Thoracic aorta (tissue), 2 donors: ENCODE measurements at places on chromosomes 2 and 18. TPM values are rescaled to one million over a fixed set of nuclear protein-coding genes. Genes with fewer than 3 reads are reported as not detected.

- no peak for DNase-seq
Measured at GRCh38 chr18:22279741-22280452, 110.5 kb downstream of the GATA6 start.

- DNase-seq, result no peak
Measured at GRCh38 chr2:96893289-96894150, 23.6 kb upstream of the SEMA4C start.

DNA sequence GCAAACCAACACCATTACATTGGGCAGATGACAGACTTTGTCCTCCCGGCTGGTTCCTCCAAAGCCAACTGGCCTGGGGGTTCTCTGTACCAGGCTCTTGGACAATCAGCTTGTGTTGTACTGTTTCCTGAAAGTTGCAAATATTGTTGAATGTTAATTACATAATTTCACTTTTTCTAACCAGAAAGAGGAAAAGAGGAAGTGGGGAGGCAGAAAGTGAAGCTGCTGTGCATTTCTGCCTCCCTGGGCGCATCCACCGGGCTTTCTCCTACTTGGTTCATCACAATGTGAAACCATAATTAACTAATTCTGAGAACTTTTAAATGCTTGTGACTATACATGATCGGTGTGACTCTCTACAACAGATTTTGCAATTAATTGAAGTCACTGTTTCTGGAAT lies 10.1 kb downstream of the TWIST2 start:
- no peak for DNase-seq

DNA sequence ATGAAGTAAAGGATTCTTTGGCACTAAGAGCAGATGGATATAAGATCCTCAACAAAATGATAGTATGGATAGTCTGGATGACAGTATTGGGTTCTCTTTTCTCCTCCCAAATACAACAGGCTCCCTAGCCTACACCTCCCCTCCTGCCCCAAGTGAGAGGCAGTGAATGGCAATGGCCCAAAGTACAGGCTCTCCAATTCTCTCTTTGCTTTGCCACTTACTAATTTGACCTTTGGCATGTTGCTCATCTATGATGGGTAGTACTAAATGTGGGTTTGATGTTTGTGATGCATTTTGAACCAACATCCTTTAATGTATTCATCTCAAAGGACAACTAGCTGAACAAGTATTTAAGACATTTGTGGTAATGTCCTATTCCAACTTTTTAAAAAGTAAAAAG lies 65.9 kb downstream of the EIF5B start:
- no peak for DNase-seq

DNA sequence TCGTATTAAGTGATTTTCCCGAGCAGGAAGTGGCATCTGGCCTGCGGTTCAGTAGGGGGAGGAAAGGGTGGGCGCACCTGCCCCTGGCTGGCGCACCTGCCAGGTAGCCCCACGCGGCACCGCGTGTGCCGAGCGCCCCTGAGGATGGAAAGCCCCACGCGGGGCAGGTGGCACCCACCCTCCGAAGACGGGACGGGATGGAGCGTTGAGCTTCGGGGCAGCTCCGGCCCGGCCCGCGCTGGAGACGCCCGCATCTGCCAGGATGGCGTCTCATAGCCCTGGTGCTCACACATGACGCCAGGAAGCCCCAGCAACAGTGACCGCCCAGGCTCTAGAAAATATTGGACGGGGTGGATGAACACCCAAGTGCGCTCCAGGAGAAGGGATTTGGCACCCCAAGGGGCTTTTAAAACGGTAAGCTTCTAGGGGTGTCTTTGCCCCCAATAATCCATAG lies 2.5 kb upstream of the NFATC1 start:
- DNase-seq, result no peak

- DNase-seq, result no peak
Measured at GRCh38 chr2:3823748-3824147, 120.4 kb downstream of the DCDC2C start.

- no peak for DNase-seq
Measured at GRCh38 chr2:161004379-161004778, 155.8 kb upstream of the TANK start.

- no peak for DNase-seq
Measured at GRCh38 chr2:46537046-46537445, 57.7 kb downstream of the TMEM247 start.

DNA sequence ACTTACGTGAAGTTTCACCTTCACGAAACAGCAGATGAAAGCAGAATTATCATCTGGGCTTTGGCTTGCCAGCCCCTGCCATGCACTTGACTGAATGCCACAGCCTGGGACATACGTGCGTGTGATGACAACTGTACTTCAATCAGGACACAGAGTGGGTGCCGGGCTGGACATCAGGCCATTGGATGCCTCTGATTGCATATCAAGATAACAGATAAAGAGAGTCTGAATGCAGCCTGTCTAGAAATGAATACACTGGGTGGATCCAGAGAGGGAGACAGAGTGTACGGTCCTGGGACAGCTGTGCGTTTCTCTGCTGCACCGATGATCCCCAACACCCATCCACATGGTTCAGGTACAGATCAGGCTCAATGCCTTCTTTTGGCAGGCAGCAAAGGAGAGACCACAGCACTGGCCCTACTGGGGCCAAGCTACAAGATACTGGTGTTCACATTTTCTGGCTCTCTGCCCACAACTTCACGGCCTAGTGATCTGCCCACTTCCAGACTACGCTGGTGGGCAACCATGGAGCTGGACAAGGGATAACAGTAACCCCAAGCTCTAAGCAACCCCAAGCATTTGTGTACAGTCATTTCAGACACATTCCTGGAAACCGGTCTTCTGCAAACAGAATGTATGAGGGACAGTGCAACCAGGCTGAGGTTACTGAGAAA lies 35.6 kb downstream of the FBLN7 start:
- no peak for DNase-seq

DNA sequence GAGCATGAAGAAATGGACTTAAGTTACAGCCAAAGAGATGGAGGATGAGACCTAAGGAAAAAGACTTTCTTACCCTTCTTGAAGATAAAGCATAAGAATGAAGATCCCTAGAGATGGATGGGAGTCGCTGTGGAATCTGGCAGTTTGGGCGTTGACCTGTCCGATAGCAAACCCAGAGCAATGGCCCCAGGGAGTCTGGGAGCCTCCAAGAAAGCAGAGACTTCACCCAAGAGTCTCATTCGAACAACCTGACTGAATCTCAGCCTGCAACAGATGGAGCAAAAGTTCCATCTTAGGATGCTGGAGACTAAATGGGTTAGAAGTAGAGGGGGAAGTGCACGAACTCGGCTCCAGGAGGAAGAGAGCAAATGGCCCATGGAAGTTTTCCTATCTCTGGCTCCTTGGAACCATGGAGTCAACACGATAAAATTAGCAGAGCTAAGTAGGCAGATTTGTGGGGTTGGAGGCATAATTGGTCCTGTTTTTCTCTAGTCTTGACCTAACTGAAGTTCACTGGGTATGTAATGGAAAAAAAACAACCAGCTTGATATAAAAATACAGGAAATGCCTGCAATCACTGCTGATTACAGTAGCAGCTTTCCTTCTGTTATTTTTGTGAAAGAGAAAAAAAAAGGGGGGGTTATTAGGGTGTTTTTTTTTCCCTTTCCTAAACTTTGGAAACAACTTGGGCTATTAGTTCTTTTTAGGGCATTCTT lies 178.4 kb upstream of the EPAS1 start:
- no peak for DNase-seq

- DNase-seq, result no peak
Measured at GRCh38 chr2:241363426-241363825, 7.3 kb downstream of the FARP2 start.

- peak; percentile 13 for DNase-seq
Measured at GRCh38 chr18:34977838-34978532, 63.2 kb upstream of the MAPRE2 start.

- DNase-seq, result no peak
Measured at GRCh38 chr2:1480671-1481076, 67.4 kb downstream of the TPO start.

GRCh38 chr2:142952793-142953494 lies 75.5 kb downstream of the KYNU start:
- no peak for DNase-seq

- peak; percentile 3 for DNase-seq
Measured at GRCh38 chr2:12884713-12885282, 168.1 kb downstream of the TRIB2 start.

DNA sequence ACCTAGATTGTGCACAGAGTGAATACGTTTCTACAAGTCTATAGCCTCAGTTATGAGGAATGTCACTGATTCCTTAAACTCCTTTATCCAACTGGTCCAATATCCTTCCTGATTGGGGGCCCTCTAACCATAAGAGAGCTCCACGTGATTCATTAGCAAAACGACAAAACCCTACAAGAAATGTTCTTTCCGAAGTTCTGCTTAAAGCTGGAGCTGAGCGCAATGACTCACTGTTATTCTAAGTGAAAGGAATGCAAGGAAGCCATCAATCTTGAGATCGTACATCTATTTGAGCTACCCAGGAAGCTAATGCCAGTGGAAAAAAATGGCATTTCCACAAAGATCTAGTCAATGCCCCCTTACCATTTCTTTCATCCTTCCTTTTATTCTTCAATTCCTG lies 354.9 kb upstream of the CDH20 start:
- DNase-seq, result no peak

- DNase-seq, result no peak
Measured at GRCh38 chr2:120357768-120358167, 11.8 kb downstream of the INHBB start.

DNA sequence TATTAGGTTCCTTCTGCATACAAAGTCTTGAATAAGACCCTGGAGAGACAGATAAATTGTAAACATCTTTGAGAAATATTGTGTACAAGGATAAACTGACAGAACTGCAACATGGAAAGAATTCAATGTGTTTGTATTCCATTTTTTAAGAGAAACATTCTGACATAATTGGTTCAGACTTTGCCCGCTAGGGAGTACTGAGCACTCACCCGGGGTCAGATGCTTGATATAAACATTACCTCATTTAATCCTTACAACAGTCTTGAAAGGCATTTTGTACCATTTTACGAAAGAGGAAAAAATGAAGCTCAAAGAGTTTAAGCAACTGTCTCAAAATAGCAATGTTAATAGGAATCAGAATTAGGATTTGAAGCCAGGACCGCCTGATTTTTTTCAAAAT lies 416.7 kb upstream of the CRIM1 start:
- no peak for DNase-seq

DNA sequence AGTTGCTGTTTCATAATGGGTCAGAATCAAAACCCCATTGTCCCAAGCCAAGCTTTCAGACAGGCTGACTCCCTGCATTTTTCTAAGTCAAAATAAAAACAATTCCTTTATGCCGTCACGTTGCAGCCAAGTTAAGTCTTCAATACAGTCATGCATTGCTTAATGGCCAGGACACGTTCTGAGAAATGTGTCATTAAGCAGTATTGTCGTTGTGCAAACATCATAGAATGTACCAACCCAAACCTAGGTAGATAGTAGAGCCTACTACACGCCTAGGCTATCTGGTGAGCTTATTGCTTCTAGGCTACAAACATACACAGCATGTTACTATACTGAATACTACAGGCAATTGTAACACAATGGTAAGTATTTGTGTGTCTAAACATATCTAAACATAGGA lies 160.4 kb upstream of the FOSL2 start:
- DNase-seq, result no peak

- DNase-seq, result no peak
Measured at GRCh38 chr2:149767516-149767974, 180.0 kb upstream of the MMADHC start.

GRCh38 chr2:98903767-98904485 lies 32.1 kb downstream of the CRACDL start:
- no peak for DNase-seq

- DNase-seq, result no peak
Measured at GRCh38 chr18:23539911-23540525, 36.7 kb downstream of the RMC1 start.

DNA sequence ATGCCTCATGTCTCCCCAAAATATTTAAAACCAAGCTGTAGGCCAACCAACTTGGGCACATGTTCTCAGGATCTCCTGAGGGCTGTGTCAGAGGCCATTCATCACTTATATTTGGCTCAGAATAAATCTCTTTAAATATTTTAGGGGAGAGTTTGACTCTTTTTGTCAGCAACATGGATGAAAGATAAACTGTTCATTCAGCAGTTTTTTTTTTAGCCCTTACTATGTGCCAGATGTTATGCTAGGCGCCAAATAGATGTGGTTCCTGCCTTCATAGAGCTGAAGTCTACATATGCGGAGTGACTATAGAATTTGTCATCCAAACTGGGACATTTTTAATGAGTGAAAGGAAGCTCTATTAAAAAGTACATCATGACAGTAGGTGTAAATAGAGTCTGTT lies 42.5 kb upstream of the TWSG1 start:
- no peak for DNase-seq

DNA sequence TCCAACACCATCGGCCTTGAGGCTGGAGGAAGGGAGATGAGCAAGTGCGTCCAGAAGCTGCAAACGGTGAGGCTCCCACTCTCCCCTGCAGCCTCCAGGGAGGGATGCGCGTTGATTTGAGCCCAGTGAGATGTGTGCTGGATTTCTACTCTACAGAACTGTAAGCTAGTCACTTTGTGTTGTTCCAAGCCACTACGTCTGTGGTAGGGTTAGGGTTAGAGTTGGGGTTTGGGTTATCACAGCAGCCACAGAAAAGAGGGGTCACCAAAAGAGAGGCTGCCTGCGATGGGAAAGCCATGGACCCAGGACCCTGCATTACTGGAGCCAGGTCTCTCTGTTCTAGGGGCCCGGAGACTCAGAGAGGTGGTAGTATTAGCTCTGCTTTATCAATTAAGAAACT lies 94.5 kb downstream of the KCNF1 start:
- DNase-seq, result no peak

GRCh38 chr18:56662502-56662901 lies 11.3 kb downstream of the WDR7 start:
- no peak for DNase-seq

DNA sequence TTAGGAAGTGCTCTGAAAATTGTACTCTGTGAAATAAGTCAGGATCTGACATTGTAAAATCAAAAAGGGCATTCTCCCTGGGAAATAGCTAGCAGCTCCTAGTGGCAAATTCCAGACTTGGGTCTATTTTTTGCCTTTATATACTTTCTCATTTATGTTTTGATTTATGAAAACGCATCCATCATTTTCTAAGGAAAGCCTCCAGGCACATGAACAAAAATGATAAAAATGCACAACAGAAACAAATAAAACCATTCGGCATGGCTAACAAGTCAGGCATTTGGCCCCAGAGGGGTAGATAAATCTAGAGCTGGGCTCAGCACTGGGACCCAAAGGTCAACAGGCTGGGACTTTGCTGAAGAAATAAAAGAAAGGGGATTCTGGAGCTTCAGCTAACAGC lies 167.0 kb downstream of the BCL11A start:
- DNase-seq, result no peak

GRCh38 chr2:128303095-128303791 lies 15.4 kb downstream of the HS6ST1 start:
- no peak for DNase-seq

The DAPL1 gene
- not detected for total RNA-seq

The FAM110C gene
- 5.0 TPM for total RNA-seq

The CCDC141 gene
- total RNA-seq, result 2.4 TPM

The AGFG1 gene
- total RNA-seq, result 85.9 TPM

The SERPINB5 gene
- 0.63 TPM for total RNA-seq

The REG3A gene
- 2.8 TPM for total RNA-seq

The CPO gene
- total RNA-seq, result 3.0 TPM

The INHBB gene
- 2.8 TPM for total RNA-seq
